ENCODE measurements at places on chromosomes 2 and 18. TPM values are rescaled to one million over a fixed set of nuclear protein-coding genes. Genes with fewer than 3 reads are reported as not detected.

- no peak for DNase-seq
Observed at GRCh38 chr2:33058716-33059470, 112.1 kb downstream of the LTBP1 start.

- DNase-seq, result peak; percentile 37
Observed at GRCh38 chr18:63936932-63937393, 12.1 kb upstream of the HMSD start.

DNA sequence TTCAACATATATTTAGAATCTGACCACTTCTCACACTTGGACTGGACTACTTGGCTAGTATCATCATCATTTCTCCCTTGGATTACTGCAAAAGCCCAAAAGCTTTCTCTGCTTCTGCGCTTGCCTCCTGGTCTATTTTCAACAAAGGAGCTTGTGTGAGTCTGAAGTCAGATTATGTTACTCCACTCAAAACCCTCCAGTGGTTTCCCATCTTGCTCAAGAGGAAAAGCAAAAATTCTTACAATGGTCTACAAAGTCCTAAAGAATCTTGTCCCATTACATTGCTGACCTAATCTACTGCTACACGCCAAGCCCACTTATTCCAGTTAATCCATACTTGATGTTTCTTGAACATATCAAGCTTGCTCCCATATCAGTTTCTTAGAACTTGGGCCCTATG lies 9.6 kb downstream of the PREPL start:
- no peak for DNase-seq

GRCh38 chr2:183079139-183079775 lies 710 bp downstream of the DUSP19 start:
- DNase-seq, result no peak

DNA sequence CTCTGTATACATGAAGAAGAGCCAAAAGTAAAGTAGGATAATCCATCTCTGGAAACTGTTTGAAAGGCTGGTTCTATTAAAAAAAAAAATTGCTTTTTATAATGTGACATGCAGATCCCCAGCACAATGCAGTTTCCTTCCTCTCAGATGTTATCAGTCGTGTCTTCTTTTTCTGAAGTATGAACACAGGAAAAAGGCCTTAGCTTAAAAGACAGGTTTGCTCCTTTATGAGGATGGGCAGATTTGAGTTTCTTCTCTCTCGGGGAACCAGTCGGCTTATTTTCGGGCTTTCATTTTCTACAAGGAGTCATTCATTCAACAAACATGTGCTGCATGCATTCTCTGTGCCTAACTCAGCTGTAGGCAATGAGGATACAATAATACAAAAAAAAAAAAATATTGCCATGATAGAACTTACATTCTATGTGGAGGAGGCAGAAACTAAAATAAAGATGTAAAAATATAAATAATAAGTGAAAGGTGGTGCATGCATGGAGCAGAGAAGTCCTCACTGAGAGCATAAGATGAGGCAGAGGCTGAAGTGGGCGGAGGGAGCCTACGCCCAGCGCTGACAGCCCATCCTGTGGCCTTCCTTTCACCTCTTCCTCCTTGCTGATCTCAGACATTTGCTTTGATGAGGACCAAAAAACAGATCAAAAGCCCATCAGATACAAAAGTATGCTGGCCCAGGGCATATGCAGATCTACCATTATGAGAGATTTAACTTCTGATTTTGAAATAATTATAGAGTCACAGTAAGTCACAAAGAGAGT lies at the start of gene CD226:
Gene CD226 (minus strand): TSS at position 513 of the 773 bp plus-strand sequence. CDS start 467 bp downstream, at position 46.
- no peak for DNase-seq

The CIB4 gene
- not detected for total RNA-seq

Measured in osteoblast (primary cell).